ENCODE measurements at places on chromosomes 2 and 18. TPM values are rescaled to one million over a fixed set of nuclear protein-coding genes. Genes with fewer than 3 reads are reported as not detected.
A peak's percentile ranks its signal among the peaks of the same experiment; 100 is the strongest.

The ELOA2 gene
- total RNA-seq: not detected

The EML6 gene
- 6.2 TPM for total RNA-seq

The DUSP19 gene
- 0.97 TPM for total RNA-seq

The POTEC gene
- not detected for total RNA-seq

The KCNG2 gene
- not detected for total RNA-seq

The RAMP1 gene
- 2.7 TPM for total RNA-seq

The ALK gene
- 0.35 TPM for total RNA-seq

The OTOS gene
- not detected for total RNA-seq

The DRC1 gene
- total RNA-seq: not detected

The TFPI gene
- 0.58 TPM for total RNA-seq

The SPC25 gene
- 23.4 TPM for total RNA-seq

The GRHL1 gene
- 2.5 TPM for total RNA-seq

DNA sequence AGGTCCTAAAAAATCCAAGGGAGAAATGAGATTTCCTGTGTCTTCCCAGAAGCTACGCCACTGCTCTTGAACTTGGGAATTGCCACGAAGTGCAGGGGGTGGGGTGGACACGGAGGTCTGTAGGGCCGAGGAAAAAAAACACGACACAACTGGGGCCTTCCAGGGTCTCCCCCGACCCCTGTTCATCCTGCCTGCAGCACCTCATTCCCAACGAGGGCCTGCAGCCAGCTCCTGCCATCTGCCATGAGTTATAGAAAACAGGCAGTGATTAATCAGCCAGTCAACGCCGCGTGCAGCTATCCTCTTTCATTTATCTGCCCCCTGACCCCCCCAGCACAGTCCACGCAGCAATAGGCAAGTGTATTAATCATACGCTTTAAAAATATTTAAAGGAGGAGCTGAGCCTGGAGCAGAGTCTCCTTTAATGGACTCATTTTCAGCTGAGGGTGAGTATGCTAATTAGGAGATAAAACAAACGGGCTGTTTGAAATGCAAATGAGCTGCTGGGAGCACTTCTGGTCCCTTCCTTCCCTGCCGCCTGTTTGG lies 209.9 kb downstream of the TFCP2L1 start:
- peak; percentile 94 for DNase-seq

DNA sequence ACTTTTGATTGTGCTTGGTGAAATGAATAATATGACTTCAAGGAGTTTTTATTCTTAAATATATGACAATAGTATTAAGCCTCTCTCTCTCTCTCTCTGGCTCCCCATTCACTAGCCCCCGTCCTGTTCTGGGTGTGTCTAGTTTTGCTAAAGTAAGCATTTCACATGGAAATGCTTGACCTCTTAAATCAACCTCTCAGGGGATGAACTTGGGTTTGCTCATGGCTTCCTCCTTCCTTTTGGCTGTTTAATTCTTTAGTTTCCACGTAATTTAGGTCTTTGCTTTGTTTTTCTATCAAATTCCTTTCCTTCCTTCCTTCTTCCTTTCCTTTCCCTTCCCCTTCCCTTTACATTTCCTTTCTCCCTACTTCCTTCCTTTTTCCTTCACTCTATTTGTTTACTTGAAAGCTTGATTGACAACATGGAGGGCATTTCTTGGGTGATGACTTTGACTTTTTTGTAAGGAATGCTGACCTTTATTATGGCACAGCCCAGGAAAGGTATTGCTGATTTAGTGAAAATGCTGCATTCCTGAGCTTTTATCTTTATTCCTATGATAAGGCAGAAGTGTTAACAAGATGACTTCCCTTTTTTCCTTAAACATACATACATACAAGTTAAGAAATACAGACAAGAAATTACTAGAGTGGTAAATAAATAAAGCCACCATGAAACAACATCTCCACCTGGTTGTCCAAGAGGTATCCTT lies 3.6 kb downstream of the DPP4 start:
- DNase-seq: no peak

GRCh38 chr2:23037596-23037995 lies 347.4 kb upstream of the KLHL29 start:
- no peak for DNase-seq

GRCh38 chr2:173359231-173359630 lies 4.6 kb downstream of the CDCA7 start:
- no peak for DNase-seq

DNA sequence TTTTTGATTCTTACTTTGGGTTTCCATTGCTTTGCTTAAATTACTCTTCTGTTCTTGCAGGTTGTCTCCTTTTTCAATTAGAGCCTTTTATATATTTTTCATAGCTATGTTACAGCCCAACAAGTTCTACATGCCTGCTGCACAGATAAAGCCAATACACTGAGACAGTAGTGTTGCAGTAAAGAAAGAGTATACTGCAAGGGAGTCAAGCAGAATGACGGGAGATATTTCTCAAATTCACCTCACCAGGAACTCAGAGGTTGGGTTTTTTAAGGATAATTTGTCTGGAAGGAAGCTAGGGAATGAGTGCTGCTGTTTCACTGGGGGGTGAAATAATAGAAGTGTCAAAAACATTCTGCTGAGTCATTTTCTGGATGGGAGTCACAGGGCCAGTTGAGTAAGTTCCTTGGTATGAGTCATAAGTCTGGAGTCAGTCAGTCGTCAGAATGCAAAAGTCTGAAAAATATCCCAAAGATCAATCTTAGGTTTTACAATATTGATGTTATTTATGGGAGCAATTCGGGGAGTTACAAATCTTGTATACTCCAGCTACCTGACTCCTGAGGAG lies 193.0 kb upstream of the RGPD4 start:
- DNase-seq: no peak

- DNase-seq: no peak
Measured at GRCh38 chr2:3665886-3666612, 8.0 kb downstream of the ALLC start.

DNA sequence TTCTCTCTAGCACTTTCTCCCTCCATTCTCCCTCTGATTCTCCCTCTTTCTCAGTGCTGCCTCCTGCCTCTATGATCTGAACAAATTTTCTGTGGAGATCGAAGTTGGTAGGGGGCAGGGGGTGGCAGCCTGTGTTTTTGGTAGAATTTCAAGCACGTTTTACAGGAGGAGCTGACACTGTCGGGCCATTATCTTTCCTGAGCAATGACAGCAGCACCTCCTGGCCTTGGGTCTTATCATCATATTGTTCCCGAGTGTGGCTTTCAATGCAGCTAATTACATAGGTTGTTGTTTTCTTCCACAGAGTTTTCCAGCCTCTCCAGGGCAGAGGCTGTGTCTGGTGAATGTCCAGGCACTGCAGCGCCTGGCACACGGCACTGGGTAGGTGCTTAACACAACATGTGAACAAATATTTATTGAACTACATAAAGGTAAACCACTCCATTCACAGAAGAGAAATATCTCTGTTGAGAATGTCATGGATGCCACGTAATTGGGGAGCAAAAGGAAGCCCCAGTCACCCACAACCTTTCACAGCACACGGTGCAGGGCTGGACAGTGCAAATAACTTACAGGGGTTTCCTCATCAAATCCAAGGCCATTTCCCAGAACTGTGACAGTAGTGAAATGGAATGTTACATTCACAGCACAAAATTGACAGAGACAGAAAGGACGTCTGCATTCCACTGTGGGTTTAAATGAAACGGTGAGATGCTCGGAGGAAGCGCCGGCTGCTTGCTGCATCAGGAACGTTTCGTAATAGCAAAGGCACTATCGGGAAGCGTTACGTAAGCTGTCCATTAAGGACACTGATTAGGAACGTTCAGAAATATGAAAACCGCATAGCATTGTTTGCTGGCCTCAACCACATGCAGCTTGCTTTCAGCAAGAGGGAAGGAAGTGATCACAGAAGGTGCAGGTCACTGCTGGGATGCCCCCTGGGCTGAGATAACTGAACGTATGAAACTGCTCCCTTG lies 6.5 kb upstream of the KCNG2 start:
- DNase-seq: no peak

- peak; percentile 73 for DNase-seq
Measured at GRCh38 chr2:85234868-85235267, 92.9 kb downstream of the TGOLN2 start.

GRCh38 chr18:23453680-23454058 lies 582 bp downstream of the RIOK3 start:
- no peak for DNase-seq

- DNase-seq: no peak
Measured at GRCh38 chr2:14735696-14736095, 103.2 kb downstream of the LRATD1 start.

- DNase-seq: peak; percentile 6
Measured at GRCh38 chr18:44356566-44357157, 324.0 kb upstream of the SETBP1 start.

DNA sequence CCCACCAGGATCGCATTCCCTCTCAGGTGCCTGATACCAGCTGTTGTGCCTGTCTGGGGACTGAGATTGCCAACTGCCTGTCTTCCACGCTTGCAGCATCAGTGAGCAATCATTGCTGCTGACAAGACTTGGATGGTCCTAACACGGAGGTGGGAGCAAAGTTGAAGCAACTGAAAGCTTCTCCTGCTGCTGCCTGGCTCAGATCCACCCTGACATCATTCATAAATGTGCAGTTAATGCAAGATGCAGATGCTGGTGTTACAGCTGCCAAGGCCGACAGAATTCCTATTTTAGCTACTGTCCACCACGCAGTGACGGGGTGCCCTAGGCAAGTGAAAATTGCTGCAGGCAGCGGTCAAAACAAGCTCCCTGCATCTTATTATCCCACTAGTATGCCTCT lies 131.4 kb downstream of the VWC2L start:
- no peak for DNase-seq

DNA sequence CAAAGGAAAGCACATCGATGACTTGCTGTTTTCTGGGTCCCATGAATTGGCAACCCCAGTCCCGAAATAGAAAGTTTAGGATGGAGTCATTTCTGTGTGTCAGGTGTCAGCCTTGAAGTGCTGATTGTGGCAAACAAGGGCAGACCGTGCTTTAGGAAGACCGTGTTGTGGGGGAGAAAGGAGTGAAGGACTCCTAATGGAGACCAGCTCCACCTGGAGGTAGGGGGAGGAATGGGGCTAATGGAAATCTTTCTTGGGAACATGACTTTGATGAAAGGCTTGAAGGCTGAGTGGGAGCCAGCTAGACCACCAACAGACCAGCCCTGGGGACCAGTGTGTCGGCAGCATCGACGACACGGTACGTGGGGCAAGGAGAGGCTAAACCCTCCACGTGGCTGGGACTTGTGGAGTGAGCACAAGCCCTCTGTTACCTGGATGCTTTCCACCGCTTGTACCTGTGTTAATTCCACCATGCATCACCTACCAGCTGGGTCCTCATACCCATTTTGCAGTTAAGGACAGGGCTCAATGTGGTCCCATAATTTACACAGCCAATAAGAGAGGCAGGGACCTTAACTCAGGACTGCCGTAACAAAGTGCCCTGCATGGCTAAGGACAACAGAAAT lies 104.2 kb downstream of the SH3BP4 start:
- peak; percentile 82 for DNase-seq

DNA sequence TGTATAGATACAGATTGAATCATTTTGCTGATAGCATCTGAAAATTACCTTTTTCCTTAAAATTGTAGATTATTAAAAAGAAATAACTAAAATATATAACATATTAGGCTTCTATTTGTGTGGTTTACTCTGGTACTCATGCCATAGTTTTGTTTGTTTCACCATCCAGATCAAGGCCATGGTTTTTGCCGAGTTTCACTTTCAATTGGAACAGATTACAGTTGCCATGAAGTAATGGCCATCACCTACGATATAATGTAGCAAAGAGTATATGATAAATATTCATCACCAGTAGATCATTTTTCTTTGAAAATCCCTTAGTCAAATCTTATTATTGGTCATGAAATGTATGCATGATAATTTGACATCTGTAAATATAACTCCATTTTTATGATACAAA lies 11.9 kb upstream of the DNAH7 start:
- no peak for DNase-seq

DNA sequence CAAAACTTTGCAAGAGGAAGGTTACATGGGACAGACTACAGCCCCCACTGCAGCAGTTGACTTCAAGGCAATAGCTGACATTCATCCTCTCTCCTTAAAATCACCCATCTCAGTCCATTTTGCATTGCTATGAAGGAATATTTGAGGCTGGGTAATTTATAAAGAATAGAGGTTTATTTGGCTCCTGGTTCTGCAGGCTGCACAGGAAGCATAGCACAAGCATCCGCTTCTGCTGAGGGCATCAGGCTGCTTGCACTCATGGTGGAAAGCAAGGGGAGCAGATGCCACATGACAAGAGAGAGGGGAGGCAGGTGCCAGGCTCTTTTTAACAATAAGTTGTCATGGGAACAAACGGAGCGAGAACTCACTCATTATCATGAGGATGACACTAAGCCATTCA lies 646.0 kb downstream of the ZEB2 start:
- no peak for DNase-seq

GRCh38 chr18:7877609-7878008 lies 310.5 kb downstream of the PTPRM start:
- no peak for DNase-seq

DNA sequence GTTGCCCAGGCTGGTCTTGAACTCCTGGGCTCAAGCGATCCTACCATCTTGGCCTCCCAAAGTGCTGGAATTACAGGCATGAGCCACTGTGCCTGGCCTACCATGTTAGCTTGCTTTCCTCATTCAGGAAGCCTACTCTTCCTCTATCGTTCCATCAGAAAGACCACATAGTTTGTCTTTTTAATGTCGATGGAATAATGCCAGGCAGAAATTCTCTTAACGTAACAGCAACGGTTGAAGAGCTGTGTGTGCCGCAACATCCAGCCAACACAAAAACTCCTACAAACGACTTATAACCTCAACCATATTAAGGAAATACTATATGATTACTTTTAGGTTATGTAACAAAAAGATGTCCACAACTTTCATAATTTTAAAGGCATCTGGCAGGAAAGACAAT lies 10.5 kb downstream of the ITGB1BP1 start:
- no peak for DNase-seq

Measured in GM23338 (cell line).